Lower leg skin (tissue), 4 donors: ENCODE measurements at places on chromosomes 16 and 17. TPM values are rescaled to one million over a fixed set of nuclear protein-coding genes. Genes with fewer than 3 reads are reported as not detected.
A peak's percentile ranks its signal among the peaks of the same experiment; 100 is the strongest.

The ERN2 gene
- total RNA-seq: 0.25 TPM

The NLRC3 gene
- total RNA-seq: 0.36 TPM

The FBXO39 gene
- 0.97 TPM for total RNA-seq

- no peak for DNase-seq
Measured at GRCh38 chr16:7373776-7374175, 41.1 kb downstream of the RBFOX1 start.

DNA sequence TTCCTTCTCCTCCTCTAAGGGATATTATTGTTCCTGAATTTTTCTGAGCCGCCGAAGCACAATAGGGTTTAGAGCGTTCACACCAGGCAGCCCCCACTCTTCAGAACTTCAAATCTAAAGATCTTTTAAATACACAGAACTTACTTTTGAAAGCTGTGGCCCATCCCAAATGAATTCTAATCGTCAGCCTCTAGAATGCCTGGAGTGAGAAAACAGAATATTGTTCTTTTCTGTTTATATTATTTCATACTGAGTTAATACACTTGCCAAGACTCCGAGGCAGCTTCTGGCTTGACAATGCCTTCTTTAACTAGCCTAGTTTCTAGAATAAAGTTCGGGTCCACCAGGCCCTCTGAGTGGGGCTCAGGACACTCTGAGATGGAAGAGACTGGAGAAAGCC is 405.6 kb downstream of the WWOX start:
- DNase-seq: no peak

DNA sequence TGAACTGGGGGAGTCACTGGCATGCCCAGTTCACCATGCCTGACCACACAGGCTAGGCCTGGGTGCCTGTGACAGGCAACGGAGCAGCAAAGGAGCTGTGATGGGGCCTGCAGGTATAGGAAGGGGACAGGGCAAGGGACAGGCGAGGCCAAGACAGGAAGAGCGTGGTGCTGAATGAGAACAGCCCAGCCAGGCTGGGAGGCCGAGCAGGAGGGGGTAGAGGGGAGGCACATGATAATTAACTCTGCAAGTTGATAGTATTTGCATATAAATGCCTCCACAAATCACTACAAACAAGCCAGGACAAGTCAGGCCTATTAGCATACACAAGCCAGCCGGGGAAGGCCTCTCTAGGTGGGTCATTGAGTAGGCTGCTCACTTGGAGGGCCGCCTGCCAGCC is 7.8 kb downstream of the ZFHX3 start:
- DNase-seq: no peak

- no peak for DNase-seq
Measured at GRCh38 chr16:3874242-3874641, 6.3 kb downstream of the CREBBP start.

DNA sequence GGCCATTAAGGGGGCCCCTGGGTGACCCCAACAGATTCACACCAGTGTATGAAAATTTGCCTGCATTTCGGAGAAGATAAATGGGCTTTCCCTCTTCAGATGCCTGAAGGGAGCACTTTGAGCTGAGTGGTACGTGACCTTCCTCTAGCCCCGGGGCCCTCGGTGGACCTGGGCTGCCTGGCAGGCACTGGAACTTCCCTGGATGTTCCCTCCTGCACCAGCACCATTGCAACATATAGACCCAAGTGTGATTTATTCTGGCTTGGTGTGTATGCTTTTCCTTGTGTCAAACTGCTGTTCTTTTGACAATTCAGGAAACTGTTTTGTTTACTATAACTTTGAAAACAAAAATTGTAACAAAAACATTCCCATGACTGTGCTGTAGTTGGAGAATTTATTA is 93.8 kb downstream of the TNFRSF13B start:
- peak; percentile 25 for DNase-seq
